ENCODE measurements at places on chromosomes 5 and 9. TPM values are rescaled to one million over a fixed set of nuclear protein-coding genes. Genes with fewer than 3 reads are reported as not detected.

- H3K4me3 ChIP-seq = no peak overlapping the region
- DNase-seq = no peak
- H3K27me3 ChIP-seq = no peaks in the 10 kb centered on the region
- peaks cover 61% of the 10 kb centered on the region for H3K4me1 ChIP-seq
Observed at GRCh38 chr9:91835632-91836031, 114.4 kb downstream of the ROR2 start.

- H3K4me1 ChIP-seq = peaks cover 62% of the 10 kb centered on the region
- H3K4me3 ChIP-seq = no peak overlapping the region
- H3K36me3 ChIP-seq = no peaks in the 10 kb centered on the region
- no peaks in the 10 kb centered on the region for H3K27me3 ChIP-seq
- no peak for DNase-seq
Observed at GRCh38 chr9:38063363-38063707, 5.7 kb downstream of the SHB start.

DNA sequence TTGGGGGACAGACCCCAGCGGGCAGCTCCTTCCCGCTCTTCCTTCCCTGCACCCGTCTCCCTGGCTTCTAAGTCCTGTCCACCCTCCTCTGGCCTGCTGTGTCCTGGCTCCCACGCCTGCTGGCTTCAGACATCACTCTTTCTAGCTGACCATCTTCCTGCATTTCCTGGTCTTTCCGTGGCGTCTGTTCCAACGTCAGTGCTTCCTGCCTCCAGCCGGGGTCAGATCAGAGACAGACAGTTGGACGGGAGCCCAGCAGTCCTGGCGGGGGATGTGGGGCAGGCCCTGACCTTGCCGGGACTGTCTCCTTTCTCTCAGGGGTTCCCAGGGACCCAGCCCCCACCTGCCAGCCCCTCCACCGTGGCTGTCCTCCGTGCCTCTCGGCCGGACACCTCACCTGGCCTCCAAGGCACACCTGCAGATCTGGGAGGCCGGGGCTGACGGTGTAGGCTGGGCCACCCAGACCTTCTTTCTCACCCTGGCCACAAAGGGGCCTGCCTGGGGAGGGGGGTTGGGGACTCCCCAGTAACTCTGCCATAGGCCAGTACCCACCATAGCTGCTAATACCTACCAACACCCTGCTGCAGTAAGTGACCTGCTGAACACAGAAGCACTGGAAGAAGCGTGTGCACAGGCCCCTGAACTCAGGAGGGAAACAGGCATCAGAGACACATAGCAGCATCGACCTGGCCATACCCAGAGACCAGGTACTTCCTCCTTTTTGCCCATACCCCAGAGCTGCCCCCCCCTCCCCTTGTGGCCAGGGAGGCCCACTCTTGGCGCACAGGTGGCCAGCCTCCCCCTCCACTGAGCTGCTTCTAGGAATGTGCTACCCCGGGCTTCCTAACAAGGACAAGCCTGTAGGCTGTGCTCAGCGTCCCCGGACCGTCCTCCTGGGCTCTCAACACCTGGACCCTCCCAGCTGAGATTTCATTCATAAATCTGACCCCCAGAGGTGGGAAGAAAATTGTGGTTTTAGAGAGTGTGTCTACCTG is 5.1 kb downstream of the NRARP start:
- no peak overlapping the region for H3K27ac ChIP-seq
- H3K4me3 ChIP-seq = no peak overlapping the region
- H3K4me1 ChIP-seq = peaks cover 60% of the 10 kb centered on the region
- no peaks in the 10 kb centered on the region for H3K36me3 ChIP-seq
- H3K27me3 ChIP-seq = no peaks in the 10 kb centered on the region

DNA sequence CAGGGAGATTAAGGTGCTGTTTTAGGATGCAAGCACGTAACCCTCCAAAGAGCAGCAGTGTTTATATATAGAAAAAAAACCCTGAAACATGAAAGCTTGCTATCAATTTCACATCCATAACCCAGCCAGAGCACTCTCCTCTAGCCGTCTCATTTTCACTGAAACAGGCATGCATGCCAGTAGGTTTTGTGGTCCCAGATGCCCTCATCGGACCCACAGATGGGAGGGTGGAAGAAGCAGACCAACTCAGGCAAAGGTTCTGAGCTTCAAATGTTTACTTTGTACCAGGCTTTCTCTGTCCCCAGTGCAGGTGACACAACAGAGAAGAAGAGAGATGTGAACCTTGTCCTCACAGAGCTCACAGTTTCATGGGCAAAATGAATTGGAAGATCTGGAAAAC is 127.4 kb upstream of the ATP10B start:
- no peak overlapping the region for H3K27ac ChIP-seq
- no peak for DNase-seq
- H3K4me1 ChIP-seq = peaks cover 10% of the 10 kb centered on the region
- no peaks in the 10 kb centered on the region for H3K27me3 ChIP-seq
- no peaks in the 10 kb centered on the region for H3K36me3 ChIP-seq
- H3K4me3 ChIP-seq = no peak overlapping the region

DNA sequence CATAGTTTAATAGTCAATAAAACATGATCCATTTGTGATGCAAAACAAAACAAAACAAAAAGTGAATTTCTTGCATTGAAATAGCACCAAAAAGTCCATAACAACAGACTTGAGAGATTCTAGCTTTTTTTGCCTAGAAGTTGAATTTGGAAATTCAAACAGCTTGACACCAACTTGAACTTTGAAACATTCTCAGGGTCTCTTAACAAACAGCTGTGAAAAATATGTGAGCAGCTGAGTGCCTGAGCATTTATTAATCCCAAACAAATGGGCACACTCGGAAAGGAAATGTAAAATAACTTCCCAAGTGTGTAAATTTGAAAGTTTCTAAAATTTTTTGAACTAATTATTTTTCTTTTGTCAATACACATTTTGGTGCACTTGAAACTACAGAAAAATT is 56.0 kb upstream of the HMHB1 start:
- H3K27ac ChIP-seq = no peak overlapping the region
- H3K4me3 ChIP-seq = no peak overlapping the region
- no peaks in the 10 kb centered on the region for H3K36me3 ChIP-seq
- H3K27me3 ChIP-seq = no peaks in the 10 kb centered on the region
- DNase-seq = no peak
- no peaks in the 10 kb centered on the region for H3K4me1 ChIP-seq

GRCh38 chr9:131111854-131112311 is 13.5 kb upstream of the NUP214 start:
- H3K4me3 ChIP-seq = no peak overlapping the region
- H3K36me3 ChIP-seq = no peaks in the 10 kb centered on the region
- H3K27me3 ChIP-seq = no peaks in the 10 kb centered on the region
- no peak for DNase-seq
- H3K27ac ChIP-seq = no peak overlapping the region

GRCh38 chr9:135090547-135090946 is 3.1 kb downstream of the OLFM1 start:
- peak; percentile 28 for DNase-seq
- H3K4me3 ChIP-seq = no peak overlapping the region
- no peaks in the 10 kb centered on the region for H3K4me1 ChIP-seq
- no peaks in the 10 kb centered on the region for H3K36me3 ChIP-seq
- no peak overlapping the region for H3K27ac ChIP-seq
- H3K27me3 ChIP-seq = peaks cover 67% of the 10 kb centered on the region

- no peaks in the 10 kb centered on the region for H3K36me3 ChIP-seq
- no peaks in the 10 kb centered on the region for H3K27me3 ChIP-seq
- DNase-seq = no peak
- H3K27ac ChIP-seq = no peak overlapping the region
- H3K4me1 ChIP-seq = peaks cover 35% of the 10 kb centered on the region
Observed at GRCh38 chr5:370311-370958, 48.9 kb downstream of the AHRR start.

PCDHGB2 gene
- total RNA-seq = 0.20 TPM

- H3K27ac ChIP-seq = no peak overlapping the region
- H3K4me3 ChIP-seq = no peak overlapping the region
- H3K27me3 ChIP-seq = peaks cover 6% of the 10 kb centered on the region
- no peaks in the 10 kb centered on the region for H3K36me3 ChIP-seq
- DNase-seq = no peak
Observed at GRCh38 chr5:170368586-170368985, 20.6 kb downstream of the KCNMB1 start.

BNC2 gene
- total RNA-seq = 20.7 TPM

DNA sequence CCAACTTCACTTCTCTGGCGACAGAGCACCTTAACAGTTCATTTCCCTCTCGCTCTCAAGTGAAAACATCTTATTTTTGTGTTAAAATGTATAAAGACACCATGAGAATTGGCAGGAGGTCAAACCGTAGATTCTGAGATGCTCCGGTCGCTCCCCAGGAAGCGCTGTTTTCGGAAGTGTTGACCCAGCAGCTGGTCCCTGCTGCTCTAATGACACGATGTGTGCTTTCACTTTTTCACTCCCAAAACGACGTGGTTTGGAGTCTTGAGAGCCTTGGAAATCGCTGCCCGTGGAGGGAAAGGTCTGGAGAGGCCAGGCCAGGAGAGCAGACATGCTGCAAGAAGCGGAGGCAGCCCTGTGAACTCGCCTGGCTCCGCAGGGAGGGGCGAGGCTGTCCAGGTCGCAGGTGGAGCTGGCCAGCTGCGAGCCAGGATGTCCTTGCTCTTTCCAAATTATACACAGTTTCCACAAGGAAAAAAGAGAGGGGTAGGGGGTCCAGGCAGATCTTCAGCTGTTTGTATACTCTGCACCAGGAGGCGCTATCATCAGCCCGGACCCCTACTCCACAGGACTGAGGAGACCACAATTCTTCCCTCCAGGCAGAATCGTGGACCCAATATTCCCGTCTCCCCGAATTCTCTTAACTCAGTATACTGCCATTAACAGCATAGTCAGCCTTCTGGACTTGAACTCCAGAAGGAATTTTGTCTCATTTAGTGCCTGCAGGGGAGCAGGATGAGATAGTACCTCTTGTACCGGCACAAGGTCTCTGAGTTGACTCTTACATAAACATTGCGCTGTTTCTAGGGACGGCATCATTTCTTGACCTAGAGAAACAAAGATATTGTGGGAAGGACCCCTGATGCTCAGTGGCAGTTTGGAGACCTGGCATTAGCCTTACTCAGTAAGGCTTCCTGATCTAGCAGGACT is 248.6 kb upstream of the ANKRD55 start:
- peak; percentile 56 for DNase-seq
- no peaks in the 10 kb centered on the region for H3K27me3 ChIP-seq
- H3K4me1 ChIP-seq = peaks cover 41% of the 10 kb centered on the region
- H3K36me3 ChIP-seq = no peaks in the 10 kb centered on the region
- peak overlapping the region; percentile 79 for H3K27ac ChIP-seq
- peak overlapping the region; percentile 51 for H3K4me3 ChIP-seq

SCGB3A1 gene
- not detected for total RNA-seq

GRCh38 chr9:22031655-22032411 is 22.7 kb upstream of the CDKN2B start:
- no peak overlapping the region for H3K4me3 ChIP-seq
- H3K36me3 ChIP-seq = no peaks in the 10 kb centered on the region
- H3K27me3 ChIP-seq = no peaks in the 10 kb centered on the region

GRCh38 chr5:170262061-170263045 is 29.6 kb downstream of the C5orf58 start:
- H3K4me1 ChIP-seq = no peaks in the 10 kb centered on the region
- no peak overlapping the region for H3K4me3 ChIP-seq
- no peak overlapping the region for H3K27ac ChIP-seq
- no peaks in the 10 kb centered on the region for H3K36me3 ChIP-seq
- no peak for DNase-seq

DNA sequence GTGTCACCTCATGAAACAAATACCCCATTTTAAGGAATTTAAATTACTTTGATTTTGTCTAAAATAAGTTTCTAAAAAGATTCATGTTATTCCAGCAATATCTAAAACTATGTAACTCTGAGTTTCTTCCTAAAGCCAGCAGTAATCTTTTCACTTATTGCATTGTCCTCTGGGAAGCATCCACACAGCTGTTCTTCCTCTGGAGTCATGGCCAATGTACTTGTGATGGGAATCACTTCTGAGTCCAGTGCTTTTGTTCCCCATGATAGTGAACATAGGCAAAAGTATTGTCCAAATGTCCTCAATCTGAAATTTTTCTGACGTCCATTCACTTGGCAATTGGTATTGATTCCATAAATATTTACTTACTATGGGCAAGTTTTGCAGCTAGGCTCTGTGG is 125.0 kb downstream of the STARD4 start:
- H3K4me3 ChIP-seq = no peak overlapping the region
- H3K27me3 ChIP-seq = no peaks in the 10 kb centered on the region
- H3K36me3 ChIP-seq = no peaks in the 10 kb centered on the region
- DNase-seq = no peak

DNA sequence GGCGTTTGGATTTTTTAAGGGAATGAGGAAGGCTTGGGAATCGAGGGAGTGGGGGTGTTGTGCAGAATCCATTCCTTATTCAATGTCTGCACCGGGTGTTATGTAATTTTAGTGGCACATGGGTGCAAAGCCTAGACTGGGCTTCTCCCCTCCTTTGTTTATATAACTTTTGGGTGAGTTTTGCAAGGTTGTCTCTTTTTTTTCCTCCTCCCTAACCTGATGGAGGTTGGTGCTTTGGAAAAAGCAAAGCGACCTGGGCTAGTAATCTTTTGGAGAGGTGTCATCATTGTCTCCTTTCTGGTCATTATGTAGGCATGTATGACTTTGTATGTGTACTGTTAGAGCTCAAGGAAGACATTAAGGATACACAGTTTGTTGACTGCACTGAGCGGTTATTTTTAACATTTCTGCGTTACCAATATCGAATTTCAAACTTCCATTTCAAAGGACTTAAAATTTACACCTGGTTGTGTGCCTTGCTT is 3.1 kb downstream of the SMARCA2 start:
- peaks cover 31% of the 10 kb centered on the region for H3K4me1 ChIP-seq
- DNase-seq = no peak
- no peaks in the 10 kb centered on the region for H3K27me3 ChIP-seq
- peak overlapping the region; percentile 88 for H3K27ac ChIP-seq
- no peaks in the 10 kb centered on the region for H3K36me3 ChIP-seq
- peak overlapping the region; percentile 89 for H3K4me3 ChIP-seq

SLC6A18 gene
- total RNA-seq = not detected

- peak; percentile 81 for DNase-seq
- no peaks in the 10 kb centered on the region for H3K36me3 ChIP-seq
- no peaks in the 10 kb centered on the region for H3K27me3 ChIP-seq
- no peaks in the 10 kb centered on the region for H3K4me1 ChIP-seq
- H3K4me3 ChIP-seq = peak within 1 kb of the TSS; percentile 4
- H3K27ac ChIP-seq = peak within 1 kb of the TSS; percentile 50
Observed at GRCh38 chr5:97142521-97143254, at the start of gene LIX1. Gene LIX1 (minus strand): TSS chr5:97142611. CDS start chr5:97142576, 35 bp downstream.

OR1N2 gene
- total RNA-seq = not detected

DNA sequence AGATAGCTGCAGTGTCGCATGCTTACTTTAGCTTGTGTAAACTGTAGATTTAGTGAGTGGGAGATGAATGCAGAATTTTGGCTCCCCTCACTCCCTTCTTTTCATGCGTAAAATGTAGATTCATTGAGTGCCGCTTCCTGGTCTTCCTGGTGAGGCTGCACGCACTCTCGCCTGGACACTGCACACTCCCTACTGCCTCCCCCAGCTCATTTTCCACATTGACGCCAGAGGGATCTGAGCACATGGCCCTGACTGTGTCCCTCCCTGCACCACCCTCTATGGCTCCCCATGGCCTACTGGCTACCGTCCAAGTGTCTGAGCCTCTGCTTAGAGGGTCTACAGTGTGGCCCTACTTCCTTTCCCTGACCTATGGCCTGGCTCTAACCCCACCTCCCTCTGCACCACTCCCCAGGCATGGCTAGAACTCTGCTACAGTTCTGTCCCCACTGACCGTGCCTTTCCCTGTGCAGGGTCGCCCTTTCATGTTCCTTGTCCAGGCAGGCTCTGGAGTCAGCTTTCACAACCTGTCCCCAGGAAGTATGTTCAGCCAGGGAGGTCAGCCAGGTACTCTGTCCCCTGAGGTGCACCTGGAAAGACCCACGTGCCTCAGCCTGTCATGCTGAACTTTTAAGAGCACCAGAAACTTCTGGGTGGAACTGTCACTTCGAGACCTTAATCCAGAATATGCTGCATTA is 160.6 kb downstream of the COL23A1 start:
- H3K36me3 ChIP-seq = no peaks in the 10 kb centered on the region
- H3K4me1 ChIP-seq = peaks cover 11% of the 10 kb centered on the region
- DNase-seq = no peak

Data from hepatocyte (in vitro differentiated cells).